Stimulated activated CD4-positive, alpha-beta T cell treated with anti-CD3 and anti-CD28 coated beads, Interleukin-12 subunit alpha, Interleukin-12 subunit beta, amount 100 ng/mL, for 24 hours (primary cell): ENCODE measurements at places on chromosomes 12 and 14.

GRCh38 chr14:59310633-59311032, 122.2 kb downstream of the DAAM1 start:
- no peak for DNase-seq

DNA sequence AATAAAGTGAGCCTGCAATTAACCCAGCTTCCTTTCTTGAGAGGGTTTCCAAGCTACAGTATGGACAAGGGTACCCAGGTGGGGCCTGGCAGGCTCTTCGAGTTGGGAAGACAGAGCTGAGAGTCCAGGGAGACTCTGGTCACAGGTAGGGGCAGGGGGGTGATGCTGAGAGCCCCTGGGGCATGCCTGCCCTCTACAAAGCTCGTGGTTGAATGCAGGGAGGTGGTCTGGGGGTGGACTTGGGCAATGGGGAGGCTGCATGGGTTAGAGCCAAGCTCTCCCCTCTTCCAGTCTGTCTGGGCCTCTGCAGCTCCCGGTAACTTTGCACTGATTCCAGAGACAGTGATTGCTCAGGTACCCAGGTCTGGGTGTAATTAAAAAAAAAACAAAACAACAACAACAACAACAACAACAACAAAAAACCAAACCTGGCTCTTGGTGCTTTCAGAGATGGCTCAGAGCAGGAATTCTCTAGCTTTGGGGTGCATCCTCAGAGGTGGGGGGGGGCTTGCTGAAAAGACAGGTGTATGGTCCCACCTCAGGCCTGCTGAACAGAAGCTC, 30.8 kb upstream of the PPP2R5C start:
- DNase-seq: no peak

DNA sequence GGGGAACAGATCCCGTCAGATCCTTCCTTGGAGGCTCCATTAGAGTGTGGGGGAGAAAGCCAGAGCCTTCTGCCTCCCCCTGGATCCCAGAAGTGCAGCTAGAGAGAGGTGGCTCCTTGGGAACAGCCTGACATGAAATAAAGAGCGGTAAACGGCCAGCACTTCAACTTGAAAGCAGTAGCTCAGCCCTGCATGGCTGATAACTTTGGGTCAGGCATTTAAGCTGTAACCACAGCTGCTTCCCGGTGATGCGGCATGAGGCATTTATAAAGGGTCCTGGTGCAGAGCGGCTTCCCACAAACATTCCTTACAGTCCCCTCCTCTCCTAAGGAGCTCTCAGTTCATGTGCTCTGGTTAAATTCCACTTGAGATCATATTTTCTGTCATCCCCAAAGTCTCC, 960.3 kb downstream of the VRK1 start:
- no peak for DNase-seq

GRCh38 chr12:96902076-96902475, 5.0 kb upstream of the NEDD1 start:
- no peak for DNase-seq

DNA sequence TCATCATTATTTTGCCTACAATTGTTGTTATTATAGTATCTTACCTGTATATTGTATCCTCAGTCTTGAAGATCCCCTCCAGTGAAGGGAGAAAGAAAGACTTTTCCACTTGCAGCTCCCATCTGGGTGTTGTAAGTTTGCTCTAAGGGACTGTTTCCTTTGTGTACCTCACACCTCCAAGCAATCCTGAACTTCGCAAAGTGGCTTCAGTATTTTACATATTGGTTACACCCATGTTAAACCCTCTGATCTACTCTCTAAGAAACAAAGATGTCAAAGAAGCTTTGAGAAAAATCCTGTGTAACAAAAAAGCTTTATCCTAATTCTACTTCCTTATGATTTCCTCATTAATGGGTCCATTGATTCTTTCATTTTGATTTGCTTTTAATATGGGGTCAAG, 10.1 kb upstream of the OR9K2 start:
- DNase-seq: no peak

- no peak for DNase-seq
Measured at GRCh38 chr12:104605685-104606084, 148.9 kb downstream of the CHST11 start.

DNA sequence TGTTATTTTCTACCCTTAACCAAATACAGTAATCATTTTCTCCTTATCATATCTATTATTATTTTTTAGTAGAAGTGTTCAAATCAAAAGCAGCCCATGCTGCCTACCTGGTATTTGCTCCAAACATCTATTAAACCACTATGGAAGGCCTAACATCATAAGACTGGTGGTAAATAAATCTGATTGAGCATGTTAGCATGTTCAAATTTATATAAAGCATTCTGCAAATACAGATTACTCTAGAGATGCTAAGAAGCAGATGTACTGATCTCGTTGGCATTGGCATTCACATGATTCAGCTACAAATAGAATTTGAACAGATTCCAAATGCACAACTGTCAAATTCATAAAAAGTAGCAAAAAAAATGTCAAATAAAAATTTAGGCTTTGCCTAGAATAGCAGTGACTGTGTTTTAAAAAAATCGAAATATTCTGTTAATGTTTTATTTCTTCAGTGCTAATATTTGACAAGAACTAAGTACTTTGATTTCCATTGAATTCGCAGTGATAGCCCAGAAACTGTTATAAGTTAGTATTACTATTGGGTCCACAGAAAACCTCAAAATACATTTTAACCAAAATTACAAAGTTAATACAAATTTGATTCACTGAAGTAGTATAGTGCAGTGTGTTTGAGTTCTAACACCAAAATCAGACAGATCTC, 9.4 kb upstream of the OSBPL8 start:
- no peak for DNase-seq

GRCh38 chr14:36522972-36523715, 3.1 kb upstream of the NKX2-1 start:
- DNase-seq: no peak

DNA sequence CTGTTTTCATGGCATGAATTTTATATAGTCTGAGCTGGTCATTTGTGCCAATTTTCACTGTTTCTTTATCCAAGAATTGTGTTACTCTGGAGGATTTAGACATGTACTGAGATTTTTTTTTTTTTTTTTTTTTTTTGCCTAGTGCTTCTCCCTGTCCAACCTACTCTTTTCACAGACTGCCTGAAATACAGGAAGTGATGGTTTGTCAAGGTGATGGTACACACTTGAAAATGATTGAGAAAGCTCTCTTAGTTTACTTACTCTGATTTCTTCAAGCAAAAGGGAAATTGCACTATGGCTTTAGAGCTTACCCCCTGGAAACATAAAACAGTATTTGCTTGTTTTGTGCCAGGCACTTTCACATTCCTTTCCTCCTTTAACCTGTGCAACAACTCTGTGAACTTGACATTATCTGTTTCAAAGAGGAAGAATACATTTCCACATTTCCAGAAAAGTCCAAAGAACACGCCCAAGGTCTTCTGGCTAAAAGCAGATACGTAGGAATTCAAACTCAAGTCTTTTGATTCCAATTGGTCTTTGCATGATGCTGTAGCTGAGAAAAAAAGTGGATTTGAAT, 181.1 kb downstream of the SLC15A5 start:
- no peak for DNase-seq

DNA sequence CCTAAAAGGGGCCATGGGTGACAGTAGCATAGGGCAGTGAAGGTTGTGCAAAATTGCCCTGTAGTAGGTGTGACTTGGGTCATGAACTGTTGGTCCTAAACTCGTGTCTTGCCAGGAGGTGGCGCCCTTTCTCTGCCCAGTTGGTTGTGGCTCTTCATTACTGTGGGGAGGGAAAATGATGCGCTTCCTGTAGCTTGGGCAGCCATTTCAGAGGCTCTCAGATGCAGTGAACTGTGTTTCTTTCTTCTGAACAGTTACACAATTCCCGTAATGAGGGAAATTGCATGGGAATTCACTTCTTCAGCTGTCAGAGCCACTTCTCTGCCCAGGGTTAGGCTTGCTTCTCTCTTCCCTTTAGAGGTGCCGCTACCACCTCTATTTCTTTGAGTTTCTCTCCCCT, 148.1 kb upstream of the NRXN3 start:
- DNase-seq: peak; percentile 1

DNA sequence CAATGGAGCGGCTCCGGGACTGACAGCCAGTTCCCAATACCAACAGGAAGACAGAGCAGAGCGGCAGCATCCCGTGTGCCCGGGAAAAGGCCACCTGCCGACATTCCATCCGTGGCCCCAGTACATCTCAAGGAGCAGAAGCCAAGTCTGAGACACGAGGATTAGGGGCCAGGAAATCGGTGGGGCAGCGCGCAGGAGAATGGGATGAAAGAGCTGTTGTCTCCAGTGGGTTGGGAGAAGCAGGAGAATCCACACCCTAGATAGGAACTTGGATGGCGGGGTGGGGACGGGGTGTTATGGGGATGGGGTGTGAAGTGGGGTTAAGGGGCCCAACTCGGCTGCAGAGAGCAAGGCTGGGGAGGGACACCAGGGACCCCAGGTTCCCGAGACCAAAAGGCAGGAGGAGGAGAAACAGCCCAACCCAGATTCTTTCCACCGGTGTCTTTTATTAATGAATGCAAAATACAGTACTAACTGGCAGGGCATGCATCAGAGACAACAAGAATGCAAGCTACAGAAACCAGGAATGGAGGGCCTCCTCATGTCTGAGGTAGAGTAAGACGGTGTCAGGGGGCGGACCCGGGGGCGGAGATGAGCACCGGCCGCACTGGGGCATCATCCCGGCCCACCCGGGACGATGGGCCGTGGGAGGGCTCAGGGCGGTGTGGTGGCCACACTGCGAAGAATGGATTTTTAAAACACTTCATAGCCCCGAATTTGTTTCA, 50.3 kb downstream of the BEGAIN start:
- no peak for DNase-seq

DNA sequence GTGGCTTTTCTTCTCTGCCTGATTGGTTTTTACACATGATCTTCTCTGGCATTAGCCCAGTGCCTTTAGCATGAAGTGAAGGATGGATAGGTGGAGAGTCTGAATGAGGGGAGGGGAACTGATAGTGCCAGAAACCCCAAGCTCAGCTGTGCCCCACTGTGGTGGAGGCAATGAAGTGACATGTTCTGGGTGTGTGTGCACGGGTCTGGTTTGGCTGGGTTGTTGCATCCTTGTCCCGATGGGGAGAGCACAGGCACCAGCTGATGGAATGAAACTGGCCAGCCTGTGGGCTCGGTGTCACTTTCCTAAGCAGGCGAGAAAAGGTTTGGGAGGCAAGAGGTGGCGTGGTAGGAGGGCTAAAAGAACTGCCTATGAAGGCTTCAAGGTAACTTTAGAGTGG, 65.3 kb downstream of the CACNA1C start:
- no peak for DNase-seq

- no peak for DNase-seq
Measured at GRCh38 chr12:56596815-56597214, 33.3 kb downstream of the BAZ2A start.

DNA sequence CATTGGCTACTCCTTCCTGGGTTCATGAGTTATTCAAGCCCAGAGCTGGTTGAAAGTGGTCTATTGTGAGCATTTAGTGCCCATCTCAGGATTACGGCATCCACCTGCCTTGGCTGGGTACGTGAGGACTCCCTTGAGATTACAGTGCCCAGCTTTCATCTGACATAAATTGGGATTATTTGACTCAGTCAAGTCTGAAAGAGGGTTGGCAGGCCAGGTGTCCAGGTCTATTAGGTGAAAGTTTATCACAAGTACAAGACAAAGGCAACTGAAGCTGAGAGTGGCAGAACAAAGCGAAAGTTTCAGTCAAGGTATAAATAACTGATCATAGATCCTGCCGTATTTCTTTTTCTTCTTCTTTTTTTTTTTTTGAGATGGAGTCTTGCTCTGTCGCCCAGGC, 84.6 kb upstream of the ATF7IP start:
- DNase-seq: no peak

- DNase-seq: no peak
Measured at GRCh38 chr14:53875324-53875897, 81.2 kb downstream of the BMP4 start.

DNA sequence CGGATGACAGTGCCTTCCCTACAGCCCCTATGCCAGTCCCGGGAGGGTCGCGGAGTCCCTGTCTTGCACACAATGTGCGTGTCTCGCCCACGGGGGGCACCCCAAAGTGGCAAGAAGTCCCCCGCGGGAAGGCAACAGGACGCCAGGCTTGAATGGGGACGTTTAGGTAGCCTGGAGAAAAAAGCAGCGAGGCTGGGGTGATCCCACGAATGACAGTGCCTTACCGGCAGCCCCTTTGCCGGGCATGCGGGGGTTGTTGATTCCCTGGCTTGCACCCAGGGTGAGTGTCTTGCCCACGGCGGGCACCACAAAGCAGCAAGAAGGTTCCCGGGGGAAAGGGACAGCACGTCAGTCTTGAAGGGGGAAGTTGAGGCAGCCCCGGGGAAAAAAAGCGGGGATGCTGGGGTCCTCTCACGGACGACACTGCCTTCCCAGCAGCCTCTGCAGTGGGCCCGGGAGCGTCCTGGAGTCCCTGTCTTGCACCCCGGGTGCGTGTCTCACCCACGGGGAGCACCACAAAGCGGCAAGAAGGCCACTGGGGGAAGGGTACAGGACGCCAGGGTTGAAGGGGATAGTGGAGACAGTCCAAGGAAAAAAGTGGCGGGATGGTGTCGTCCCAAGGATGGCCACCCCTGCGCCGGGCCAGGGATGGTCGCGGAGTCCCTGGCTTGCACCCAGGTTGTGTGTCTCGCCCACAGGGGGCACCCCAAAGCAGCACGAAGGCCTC, 156.8 kb upstream of the ALG10B start:
- DNase-seq: no peak

GRCh38 chr12:44127966-44128710, 292.3 kb downstream of the TMEM117 start:
- DNase-seq: no peak

DNA sequence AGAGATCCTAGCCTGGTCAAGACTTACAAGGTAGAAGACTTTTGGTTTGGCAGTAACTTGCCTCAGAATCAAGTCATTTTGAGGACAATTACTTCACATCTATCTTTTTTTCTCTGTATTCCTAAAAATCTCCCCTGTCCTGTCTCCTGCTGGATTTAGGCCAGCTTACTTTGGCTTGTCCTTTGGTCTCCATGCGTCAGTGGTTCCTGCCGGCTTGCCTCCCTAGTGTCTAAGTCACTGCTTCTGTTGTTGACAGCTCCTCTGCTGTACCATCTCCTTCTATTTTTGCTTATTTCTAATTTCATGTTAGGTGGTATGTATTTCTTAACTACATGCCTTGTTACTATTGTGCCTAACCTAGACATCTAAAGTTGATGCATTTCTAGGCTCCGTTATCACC, 39.7 kb upstream of the FBLN5 start:
- no peak for DNase-seq

- DNase-seq: no peak
Measured at GRCh38 chr12:64039281-64039871, 182.7 kb downstream of the KICS2 start.

DNA sequence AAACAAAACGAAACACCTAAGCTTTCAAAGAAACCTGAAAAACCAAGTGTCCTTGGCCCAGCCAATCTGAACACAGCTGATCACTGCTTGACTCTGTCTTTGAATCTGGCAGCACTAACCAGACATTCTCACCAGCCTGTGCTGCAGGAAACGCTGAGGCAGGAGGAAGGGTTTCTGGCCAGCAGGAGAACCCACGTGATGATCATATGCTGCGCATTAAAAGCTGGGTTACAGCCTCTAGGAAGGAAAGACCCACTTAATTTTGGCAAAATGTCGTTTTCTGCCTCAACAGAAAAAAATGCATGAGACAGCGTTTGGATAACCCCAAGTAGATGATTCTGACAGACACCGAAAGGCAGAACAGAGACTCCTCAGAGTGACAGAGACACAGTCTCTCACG, 9.8 kb downstream of the APPL2 start:
- DNase-seq: no peak

GRCh38 chr12:5511644-5512600, 80.0 kb downstream of the NTF3 start:
- DNase-seq: peak; percentile 4
